ENCODE measurements at places on chromosomes 12 and 14.

DNA sequence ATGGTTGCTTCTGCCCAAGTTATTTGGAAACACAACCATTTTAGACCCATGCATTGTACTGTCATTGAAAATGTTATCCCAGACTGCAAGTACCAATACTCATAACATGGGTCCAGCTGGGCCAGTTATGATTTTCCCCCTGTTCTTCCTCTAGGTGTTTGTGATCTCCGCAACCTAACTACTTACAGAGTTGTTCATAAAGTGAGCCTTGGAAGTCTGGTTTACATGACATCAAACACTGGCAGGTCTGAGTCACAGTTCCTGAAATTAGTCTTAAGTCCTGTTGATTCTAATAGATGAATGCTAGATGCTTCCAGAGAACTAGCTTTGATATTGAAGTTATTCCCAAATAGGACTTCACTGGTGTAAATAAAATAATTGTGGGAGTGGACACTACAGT is 487.0 kb downstream of the MED13L start:
- DNase-seq: no peak

DNA sequence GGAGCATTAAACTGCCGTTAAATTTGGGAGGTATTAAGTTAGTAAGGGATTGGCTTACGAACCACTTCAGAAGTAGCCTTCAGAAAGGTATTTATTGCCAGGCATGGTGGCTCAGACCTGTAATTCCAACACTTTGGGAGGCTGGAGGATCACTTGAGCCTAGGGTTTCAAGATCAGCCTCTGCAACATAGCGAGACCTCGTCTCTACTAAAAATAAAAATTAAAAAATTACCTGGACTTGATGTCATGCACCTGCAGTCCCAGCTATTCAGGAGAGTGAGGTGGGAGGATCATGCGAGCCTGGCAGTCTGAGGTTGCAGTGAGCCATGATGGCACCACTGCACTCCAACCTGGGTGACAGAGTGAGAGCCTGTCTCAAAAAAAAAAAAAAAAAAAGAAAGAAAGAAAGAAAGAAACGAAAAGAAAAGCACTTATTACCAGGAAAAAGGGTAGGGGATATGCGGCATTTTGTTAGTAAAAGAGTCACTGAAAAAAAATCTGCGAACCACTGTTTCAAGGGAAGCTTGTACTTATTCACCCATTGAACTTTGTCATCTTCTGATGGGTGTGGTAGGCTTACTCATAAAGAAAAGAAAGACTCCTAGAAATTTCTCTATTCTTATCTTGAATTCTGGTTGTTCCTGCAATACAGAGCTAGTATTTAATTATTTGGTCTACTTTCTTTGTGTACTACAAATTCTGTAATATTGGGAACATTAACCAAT is 33.6 kb upstream of the PLEKHA5 start:
- no peak for DNase-seq

DNA sequence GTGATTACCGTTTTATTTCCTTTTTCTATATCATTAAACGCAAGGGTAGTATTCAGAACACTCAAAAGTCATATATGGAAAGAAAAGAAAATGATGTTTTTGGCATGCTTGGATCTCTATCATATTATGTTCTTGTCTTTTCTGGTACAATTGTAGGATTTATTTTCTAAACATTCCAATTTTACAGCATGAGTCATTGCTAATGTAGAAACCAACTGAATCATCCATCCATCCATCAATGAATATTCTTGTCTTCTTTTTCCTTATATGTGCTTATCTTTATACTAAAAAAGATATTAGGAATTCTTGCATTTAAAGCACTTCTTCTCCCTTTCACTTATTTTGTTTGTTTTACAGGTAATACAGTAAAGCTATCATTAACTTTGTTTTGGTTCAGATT is 20.4 kb upstream of the AMIGO2 start:
- DNase-seq: no peak

GRCh38 chr12:1830981-1831963 is 10.9 kb downstream of the LRTM2 start:
- DNase-seq: no peak

- DNase-seq: no peak
Observed at GRCh38 chr14:98958048-98958631, 313.9 kb downstream of the BCL11B start.

DNA sequence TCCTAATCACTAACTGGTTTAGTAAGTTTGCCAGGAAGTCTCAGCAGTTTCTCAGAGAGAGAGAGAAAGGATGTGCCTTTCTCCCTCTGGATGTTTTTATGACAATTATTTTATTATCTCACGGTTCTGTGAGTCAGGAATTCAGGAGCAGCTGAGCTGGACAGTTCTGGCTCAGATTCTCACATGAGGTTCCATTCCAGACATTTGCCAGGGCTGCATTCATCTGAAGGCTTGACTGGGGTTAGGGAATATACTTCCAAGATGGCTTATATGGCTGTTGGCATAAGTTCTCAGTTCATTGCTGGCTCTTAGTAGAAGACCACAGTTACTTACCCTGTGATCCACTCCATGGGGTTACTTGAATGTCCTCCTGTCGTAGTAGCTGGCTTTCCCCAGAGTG is 101.2 kb upstream of the ATF7IP start:
- DNase-seq: no peak

- no peak for DNase-seq
Observed at GRCh38 chr12:46562625-46563225, 190.2 kb upstream of the SLC38A2 start.

- DNase-seq: no peak
Observed at GRCh38 chr12:93573552-93574223, 1.2 kb downstream of the SOCS2 start.

DNA sequence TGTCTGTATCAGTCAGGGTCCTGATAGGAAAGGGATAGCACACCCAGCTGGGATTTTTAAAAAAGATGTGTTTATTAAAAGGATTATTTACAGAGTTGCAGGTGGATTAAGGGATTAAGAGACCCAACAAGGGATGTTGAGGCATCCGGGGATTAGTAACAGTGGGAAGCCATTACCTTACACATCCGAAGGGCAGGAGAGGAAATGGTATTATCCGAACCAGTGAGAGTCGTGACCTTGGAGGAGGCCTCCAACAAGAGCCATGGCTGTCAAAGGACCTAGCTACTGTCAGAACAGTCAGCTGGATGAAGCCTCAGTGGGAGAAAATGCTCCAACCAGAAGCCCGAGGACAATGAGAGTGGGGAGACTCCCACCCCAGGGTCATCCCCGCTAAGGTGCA is 146.3 kb upstream of the KRAS start:
- no peak for DNase-seq

DNA sequence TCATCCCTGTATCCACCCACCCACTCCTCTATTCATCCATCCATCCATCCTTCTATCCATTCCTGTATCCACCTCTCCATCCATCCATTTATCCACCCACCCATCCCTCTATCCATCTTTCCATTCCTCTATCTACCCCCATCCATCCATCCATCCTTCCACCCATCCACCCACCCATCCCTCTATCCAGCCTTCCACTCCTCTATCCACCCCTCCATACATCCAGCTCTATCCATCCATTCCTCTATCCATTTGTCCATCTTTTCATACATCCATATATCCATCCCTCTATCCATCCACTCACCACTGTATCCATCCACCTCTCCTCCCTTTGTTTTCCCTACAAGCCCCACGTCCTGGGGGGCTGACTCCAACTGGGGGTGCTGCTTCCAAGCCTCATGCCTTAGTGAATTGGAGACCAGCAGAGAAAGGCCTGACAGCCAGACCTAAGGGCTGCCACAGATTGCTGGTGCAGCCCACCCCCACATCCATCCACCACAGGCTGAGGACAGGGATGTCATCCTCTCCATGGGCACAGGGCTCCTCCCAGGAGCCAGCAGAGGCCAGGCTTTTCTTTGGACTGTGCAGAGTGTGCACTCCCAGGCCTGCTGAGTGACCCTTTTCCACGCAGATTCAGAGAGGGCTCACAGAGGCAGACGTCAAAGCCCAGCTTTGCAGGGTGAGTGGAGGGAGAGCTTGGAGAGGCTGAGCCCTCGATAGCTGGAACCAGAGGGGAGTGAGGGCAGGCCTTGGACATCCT is 18.9 kb upstream of the GPR132 start:
- DNase-seq: no peak

DNA sequence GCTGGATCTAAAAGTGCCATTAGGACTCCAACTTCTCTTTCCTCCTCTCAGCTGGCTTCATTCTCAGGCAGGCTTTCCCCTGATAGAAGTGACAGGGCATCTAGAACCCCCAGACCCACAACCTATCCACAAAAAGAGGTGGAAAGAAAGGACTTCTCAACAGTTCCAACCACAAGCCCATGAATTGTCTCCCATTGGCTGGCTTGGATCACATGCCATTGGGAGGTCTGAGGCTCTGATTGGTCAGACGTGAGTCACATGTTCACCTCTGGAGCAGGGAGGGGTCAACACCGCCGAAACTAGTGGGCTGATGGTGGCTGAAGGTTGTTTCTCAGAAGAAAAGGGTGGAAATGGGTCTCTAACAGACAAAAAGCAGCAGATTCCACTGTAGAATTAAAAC is 47.2 kb downstream of the DRAM1 start:
- no peak for DNase-seq

GRCh38 chr12:109630815-109631214 is 57.2 kb downstream of the MVK start:
- no peak for DNase-seq

GRCh38 chr12:87290505-87290904 is 738.7 kb downstream of the C12orf50 start:
- no peak for DNase-seq

DNA sequence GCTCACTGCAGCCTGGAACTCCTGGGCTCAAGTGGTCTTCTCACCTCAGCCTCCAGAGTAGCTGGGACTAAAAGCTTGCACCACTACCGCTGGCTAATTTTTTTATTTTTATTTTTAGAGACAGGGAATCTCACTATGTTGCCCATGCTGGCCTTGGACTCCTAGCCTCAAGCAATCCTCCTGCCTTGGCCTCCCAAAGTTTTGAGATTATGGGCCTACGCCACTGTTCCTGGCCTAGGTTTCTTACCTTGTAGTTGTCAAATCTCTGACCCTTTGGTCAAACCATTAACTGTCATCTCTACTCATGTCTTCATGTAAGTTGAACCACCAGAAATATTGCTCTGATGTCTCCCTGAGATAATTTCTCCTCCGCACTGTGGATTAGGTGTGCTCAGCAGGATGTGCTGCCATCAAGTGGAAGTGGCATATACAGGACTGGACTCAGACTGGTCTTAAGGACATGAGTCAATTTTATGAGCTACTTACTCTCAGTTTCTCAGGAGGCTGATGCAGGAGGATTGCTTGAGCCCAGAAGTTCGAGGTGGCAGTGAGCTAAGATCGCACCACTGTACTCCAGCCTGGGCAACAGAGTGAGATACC is 28.5 kb downstream of the ACTR6 start:
- no peak for DNase-seq

DNA sequence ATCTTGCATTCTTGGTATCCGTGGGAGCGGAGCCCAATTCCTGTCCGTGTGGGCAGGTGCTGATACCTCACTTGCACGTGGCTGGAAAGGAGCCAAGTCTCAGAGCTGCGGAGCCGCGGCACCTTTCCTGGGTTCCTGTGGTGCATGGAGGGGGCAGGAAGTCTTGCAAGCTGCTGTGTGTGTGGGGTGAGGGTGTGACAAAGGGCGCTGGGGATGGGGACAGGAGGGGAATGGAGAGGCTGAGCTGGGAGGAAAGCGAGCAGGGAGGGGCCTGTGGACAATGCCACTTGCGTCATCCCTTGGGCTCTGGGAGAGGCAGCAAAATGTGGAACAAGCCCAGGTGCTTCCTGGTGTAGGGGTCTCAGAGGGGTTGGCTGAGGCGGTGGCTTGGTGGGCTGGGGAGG is 86.7 kb downstream of the CALM1 start:
- DNase-seq: no peak

- DNase-seq: no peak
Observed at GRCh38 chr12:121297435-121297991, 1.0 kb upstream of the CAMKK2 start.

DNA sequence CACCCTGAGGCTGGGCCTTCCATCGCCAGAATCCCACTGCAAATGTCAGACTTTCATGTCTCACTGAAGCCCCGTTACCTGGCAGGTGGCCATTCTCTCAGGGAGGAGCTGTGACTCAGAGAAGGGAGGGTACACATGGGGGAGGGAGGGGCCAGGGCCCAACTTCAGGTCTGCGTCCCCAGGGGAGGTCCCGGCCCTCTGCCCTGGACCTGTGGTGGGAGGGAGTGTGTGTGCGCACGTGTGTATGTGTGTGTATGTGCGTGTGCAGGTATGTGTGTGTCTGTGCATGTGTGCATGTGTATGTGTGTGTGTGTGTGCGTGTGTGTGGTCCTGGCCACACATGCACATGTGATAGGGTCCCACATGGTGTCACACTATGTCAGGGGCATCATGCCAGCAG is 50.9 kb downstream of the MVK start:
- DNase-seq: no peak

DNA sequence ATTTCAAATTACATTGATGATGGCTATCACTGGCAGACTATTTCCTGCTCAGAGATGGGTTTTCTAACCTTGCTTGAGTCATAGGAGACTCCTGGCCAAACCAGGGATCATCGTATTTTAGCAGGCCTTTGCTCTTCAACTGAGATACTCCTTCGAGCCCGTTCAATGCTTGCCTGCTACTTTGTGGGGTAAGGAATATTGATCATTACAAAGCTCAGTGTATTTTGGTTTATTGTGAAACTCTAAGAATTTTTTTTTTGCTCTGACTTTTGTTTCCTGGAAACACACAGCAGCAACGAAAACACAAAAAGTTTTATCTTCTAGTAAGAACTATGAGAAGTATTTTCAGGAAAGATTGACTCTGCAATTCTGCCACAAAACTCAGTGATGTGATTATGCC is 4.1 kb downstream of the GPRC5D start:
- DNase-seq: no peak

DNA sequence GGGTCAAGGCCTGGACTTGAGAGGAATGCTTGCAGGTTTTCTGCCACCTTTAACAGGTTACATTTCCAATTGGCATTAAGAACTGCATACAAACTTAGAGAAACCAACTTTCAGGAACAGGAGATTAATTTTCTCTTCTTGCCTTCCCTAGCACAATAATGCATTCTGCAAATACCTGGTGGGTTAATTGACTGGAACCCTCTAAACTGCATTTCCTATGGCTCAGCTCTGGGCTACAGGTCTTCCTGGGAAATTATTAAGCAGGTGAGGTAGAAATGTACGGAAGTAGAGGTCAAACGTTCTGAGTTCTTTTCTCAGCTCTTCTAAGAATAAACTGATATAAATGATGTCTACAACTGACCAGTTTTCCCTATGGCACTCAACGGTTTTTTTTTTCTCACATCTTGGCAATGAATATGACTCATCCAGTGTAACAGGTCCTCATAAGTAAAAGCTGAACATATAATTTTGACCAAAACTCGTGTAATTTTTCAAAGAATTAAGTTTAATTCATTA is 144.9 kb upstream of the PELI2 start:
- no peak for DNase-seq

GRCh38 chr14:22478670-22479069 is 110.4 kb downstream of the DAD1 start:
- DNase-seq: no peak

DNA sequence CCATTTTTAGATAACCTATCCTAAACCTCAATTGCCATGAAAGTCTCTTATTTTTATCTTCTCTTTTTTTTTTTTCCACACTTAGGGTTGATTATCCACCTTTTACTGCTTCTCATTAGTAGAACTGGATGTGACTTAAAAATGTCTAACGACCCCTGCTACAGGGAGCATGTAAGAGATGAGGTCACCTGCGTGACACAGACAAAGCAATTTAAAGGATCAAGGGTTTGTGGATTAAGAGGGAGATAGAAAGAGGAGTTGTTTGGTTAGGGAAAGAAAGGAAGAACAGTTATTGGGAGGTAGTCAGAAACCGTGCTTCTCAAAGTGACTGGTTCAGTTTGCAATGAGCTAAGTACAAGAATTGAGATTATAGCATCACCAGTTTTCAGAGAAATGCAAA is 239.1 kb downstream of the ALX1 start:
- DNase-seq: no peak

GRCh38 chr12:108052260-108052659 is 76.8 kb upstream of the WSCD2 start:
- DNase-seq: no peak
